ENCODE measurements at places on chromosomes 3 and 15.

GRCh38 chr15:101062063-101062462, 142.9 kb downstream of the LRRK1 start:
- no peak for DNase-seq

DNA sequence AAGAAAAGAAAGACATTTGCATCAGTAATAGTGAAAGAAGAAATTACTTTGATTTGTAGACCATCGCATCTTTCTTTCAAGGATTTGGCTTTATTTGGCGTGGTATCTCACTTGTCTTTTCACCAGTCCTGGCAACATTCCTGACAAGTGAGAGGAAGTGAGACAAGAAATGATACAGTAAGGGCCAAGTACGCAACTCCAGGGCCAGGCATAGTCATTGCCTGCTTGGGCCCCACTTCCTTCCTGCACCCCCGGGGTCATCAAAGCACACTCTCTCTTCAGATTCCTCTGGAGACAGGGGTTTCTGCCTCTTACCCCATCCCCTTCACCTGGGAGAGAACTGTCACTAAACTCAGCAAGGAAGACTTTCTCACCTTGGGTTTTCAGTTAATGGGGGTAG, 55.1 kb downstream of the CD47 start:
- DNase-seq: no peak

DNA sequence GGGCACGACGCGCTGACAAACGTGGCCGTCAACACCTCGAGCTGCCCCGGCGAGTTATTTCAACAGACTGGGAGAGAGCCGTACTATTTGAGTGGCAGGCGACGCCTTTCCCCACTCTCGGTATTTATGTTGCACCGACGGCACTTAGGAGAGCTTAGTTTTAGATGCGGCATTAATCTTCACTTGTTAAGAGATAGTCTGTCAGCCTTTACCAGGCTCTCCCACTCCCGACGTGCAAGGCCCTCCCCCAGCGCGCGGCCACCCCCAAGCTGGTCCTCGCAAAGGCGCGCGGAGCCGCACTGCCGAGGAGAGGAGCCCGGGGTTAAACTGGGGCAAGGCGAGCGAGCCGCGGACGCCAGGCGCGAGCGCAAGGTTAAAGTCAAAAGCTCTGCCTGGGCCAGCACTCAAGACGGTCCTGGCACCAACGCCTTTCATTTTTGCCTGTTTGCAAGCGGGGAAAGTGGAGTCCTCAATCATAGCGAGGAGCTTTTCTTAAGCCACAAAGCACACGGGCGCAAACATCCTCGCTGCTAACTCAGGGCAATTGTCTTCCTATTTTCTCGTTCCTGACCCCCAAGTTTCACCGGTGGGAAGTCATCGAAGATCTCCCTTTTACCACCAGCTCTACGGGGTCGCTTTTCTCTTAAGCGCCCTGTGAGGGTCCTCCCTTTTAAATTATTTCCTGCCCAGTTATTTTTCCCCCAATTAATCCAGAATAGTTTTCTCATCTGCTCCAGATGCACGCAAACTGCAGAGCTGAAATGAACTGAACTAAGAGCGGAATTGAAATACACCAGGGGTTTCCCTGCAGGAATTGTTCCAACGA, 86.6 kb downstream of the NR2F2 start:
- no peak for DNase-seq

- no peak for DNase-seq
Observed at GRCh38 chr3:194382892-194383223, 13.3 kb upstream of the LRRC15 start.

- DNase-seq: no peak
Observed at GRCh38 chr15:53288542-53288941, 470.9 kb downstream of the WDR72 start.

GRCh38 chr3:194572944-194573491, 60.2 kb downstream of the TMEM44 start:
- DNase-seq: no peak

GRCh38 chr3:59300733-59301132, 250.9 kb upstream of the CFAP20DC start:
- peak; percentile 96 for DNase-seq

GRCh38 chr3:108001457-108001856, 89.4 kb downstream of the CD47 start:
- DNase-seq: no peak

DNA sequence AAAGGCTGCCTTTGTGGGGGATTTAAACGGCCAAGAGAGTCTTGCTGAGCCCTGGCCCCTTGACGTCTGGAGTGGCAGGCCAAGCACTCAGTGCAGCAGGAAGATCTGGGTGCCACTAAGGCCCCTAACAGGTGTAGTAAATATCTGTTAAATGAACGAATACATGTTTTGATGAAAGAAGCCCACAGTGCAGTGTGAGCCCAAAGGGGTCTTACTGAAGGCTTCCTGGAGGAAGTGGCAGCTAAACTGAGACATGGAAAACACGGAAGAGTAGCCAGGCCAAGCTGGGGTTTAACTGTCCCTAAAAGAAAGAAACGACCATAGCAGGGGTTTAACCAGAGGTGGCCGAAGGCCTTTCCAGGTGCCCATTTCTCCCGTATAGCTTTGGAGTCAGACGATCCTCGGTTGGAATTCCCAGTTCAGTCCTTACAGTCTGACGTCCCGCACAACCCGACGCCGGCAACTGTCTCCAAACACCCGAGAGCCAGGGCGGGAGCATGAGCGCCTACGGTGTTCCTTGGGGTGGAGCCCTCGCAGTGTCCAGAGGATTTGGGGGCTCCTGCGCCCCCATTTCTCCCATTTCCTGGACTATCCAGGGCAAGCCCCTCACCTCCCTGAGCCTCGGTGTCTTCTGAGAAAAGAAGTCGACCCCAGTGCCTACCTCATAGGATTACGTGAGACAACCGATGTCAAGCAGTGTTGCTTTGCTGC, 910 bp upstream of the ABHD6 start:
- no peak for DNase-seq

DNA sequence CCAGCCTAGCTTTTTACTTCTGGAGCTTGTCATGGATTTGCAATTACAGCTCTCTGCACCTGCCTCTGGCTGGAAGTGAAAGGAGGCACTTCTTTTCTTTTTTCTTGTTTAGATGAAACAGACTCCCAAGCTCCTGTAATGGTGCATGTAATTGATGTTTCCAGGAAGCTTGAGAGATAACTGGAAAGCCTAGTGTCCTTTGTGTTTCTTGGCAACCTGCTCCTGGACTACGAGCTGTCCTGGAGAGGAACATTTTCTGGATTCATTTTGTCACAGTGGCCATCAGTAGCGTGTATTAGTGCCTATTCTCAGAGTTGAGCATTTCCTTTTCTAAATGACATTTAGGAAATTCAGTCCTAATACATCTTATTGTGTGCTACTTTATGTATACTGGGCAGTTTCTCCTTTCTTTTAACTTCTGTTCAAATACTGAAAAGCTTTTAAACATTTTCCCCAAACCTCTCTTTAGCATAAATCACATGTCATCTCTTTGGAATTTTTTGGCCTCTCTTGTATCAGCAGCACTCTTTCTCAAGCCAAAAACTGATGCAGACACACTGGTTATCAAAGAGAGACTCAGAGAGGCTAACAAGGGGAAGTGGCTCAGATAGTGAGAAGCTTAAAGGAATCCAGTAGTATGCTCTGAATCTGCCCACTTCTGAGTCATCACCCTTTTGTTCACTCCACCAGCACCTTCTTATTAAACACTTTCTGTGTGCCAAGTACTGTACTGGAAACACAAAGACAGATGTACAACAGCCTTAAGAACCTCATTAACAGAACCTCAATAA, 62.6 kb upstream of the SLC2A2 start:
- no peak for DNase-seq

DNA sequence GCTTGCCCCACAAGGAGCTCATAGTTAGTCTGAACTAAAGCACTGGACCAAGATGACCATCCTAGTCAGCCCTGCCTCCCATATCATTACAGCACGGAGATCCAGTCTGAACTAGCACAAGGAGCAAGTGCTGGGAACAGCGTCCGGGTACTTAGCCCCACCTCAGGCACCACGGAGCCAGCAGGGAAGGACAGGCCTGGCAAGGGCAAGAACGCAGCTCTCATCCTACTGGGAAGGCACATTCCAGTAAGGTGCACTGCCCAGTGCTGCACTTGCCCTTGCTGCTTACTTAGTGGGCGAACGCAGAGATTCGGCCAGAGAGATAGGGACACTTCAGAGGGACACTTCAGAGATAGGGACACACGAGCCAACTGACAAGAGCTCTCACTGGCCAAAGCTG, 27.6 kb downstream of the SEC61A1 start:
- no peak for DNase-seq

DNA sequence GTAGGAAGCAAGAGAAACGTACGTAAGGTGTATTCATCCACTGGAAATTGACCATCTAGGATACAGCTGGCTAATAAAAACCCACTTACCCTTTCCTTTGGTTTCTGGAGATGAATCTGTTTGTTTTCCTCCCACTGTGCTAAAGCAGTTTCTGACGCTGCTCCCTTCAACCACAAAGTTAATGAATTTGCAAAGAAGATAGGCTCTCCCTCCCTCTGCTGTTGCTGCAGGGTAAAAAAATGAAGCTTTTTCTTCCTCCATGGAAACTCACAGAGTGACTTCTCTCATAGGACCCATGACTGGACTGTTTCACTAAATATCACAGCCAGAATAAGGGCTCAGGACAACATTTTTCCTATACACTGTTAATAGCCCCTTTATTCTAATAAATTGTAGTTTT, 172.1 kb upstream of the LRRN1 start:
- DNase-seq: no peak

- no peak for DNase-seq
Observed at GRCh38 chr15:50943638-50944037, 35.2 kb downstream of the AP4E1 start.

GRCh38 chr3:51500632-51501131, 867 bp upstream of the DCAF1 start:
- DNase-seq: no peak

DNA sequence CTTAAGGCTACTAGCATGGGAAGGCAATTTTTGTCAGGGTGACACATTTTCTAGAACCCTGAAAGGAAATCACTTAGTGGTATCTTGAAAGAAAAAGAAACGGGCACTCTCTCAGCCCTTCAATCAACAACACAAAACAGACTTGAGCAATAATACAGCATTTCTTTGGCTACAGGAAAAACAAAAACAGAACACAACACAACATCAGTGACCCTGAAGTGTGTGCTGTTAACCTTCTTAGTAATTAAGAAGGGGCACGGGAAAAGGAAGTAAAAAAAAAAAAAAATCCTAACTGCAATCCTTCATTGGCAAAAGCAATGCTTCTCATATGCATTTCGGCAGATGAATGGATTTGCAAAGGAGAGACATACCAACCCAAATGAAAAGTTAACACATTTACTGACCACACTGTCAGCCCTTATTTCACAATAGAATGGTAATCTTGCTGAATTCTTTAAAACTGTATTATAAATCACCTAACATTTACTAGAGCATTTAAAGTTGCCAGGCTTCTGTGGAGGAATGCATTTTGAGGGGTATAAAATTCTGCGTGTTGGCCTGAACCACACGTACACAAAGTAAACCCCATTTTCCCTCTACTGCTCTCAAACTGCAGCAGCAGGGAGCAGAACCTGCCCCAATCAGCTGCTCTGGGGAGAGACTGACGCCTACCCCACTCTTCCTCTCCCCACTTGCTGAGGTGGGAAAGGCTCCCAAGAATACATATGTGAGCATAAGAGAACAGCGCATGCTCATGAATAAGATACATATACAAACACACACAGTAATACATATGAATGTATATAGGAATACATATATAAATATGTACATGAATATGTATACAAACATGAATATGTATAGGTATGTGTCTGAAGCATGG, 198.5 kb downstream of the FOXP1 start:
- peak; percentile 54 for DNase-seq

DNA sequence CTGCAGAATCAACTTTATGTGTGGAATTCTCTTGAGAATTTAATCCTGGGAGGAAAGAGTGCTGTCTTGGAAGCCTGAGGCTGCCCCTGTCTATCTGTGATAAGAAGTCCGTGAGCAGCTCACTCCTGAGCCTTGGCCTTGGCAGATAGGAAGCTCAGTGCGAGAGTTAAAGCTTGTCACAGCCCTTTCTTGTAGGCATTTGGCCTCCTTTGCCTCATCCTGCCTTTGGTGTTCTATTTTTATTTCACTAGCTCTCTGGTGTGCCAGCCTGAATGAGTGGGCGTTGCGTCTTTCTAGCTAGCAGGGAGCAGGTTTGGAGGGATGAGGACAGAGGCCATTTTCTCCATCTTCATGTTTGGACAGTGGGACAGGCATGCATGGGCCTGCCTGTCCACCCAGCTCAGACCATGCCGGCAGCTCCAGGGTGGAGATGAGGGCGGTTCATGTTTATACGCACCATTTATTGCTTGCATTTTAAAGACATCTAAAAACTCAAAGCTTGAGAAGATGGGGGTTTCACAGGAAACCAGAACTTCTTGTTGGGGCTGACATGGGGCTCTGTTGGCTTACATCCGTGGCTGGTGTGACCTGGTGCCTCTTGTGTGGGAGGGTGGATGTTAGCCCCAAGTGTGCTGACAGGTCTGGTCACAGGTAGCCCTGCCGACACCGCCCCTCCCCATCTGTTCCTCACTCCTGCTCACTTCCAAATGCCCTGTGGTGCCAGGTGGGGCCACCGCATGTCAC, 29.8 kb downstream of the IRAK2 start:
- no peak for DNase-seq

GRCh38 chr15:61146091-61146930, 82.8 kb downstream of the RORA start:
- DNase-seq: no peak

GRCh38 chr3:4849136-4849535, 130.1 kb upstream of the BHLHE40 start:
- no peak for DNase-seq

DNA sequence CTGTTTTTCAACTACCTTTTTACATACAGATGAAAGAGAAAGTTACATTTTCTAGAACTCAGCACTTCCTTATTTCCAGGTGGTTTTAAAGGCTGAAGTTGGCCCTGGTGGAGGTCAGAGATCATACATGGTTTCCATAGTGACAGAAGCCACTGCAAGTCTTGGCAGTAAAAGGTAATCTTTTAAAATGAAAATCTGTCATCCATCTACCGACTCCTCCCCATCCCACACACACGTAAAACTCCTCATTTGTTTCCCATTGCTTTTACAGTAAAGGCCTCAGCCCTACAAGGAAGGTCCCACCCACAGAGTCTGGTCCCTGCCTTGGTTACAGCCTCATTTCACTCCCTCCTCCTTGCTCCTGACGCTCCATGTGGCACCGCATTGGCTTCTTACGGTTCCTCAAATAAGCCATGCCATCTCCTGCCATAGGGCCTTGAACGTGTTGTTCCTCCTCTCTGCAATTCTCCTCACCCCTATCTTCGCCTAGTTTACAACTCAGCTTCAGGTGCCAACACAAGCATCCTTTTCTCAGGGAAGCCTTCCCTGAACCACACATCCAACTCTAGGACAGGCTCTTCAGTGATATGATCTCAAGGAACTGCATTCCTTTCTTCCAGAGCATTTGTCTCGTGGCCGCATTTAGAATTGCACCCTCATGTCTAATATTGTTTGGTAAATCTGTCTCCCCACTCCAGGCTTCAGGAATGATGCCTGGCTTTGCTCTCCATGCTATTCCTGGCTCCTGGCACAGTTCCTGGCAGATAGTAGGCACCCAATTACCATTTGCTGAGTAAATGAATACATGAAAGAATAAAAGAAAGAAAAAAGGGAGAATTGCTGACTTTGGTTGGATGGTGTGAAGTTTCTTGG, 2.6 kb downstream of the CYP19A1 start:
- no peak for DNase-seq

GRCh38 chr15:35540885-35541284, 5.1 kb downstream of the DPH6 start:
- no peak for DNase-seq

GRCh38 chr3:113086560-113087461, 96.0 kb downstream of the GTPBP8 start:
- no peak for DNase-seq

All from AML-193 (cell line).